ENCODE measurements at places on chromosomes 12 and 14.

DNA sequence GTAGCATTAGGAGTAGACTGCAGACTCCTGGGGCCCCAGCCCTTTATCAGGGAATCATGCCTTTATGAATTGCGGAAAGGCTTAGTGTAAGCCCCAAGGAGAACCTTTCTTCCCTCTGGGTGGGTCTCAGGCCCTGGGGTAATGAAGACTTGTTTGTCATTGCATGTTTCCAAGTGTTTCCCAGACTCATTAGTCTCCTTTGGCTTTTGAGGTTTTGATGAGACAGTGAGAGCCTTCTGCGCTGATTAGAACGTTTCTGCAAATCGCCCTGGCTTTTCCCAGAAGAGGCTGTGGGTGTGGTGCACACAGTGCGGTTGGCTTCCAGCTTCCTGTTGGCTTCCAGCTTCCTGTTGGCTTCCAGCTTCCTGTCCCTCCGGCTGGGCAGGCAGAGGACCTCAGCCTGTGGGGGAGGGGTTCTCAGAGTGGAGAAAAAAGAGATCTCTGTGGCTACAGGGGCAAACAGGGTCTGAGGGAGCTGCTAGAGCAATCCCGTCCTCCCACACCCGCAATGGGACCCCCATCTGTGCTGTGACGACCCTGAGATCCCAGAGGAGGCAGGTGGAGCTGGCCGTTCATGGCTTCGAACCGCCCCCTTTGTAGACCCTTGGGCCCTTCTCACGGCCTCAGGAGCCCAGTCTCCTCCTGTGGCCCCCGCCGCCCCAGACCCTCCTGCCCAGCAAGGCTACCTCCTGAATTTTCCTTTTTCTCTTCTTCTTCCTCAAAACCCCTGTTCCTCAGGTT, 42.1 kb downstream of the GPR68 start:
- no peak for DNase-seq

- no peak for DNase-seq
Measured at GRCh38 chr12:1488908-1489381, 105.4 kb downstream of the FBXL14 start.

GRCh38 chr12:113866496-113866895, 99.6 kb downstream of the RBM19 start:
- no peak for DNase-seq

GRCh38 chr12:112665958-112666357, 125.6 kb upstream of the RPH3A start:
- DNase-seq: no peak

- no peak for DNase-seq
Measured at GRCh38 chr12:5197131-5197530, 153.5 kb downstream of the KCNA5 start.

GRCh38 chr12:67217647-67218046, 51.5 kb upstream of the CAND1 start:
- DNase-seq: no peak

GRCh38 chr14:25400607-25401206, 350.8 kb upstream of the STXBP6 start:
- peak; percentile 26 for DNase-seq

- peak; percentile 51 for DNase-seq
Measured at GRCh38 chr12:69517406-69517805, 47.2 kb downstream of the FRS2 start.

GRCh38 chr12:6285063-6285477, 25.4 kb upstream of the PLEKHG6 start:
- DNase-seq: peak; percentile 82

GRCh38 chr14:65433646-65434045, 21.1 kb downstream of the FUT8 start:
- no peak for DNase-seq
